ENCODE measurements at places on chromosomes 6 and 20. TPM values are rescaled to one million over a fixed set of nuclear protein-coding genes. Genes with fewer than 3 reads are reported as not detected.

Gene CRIP3
- not detected for total RNA-seq

Gene C6orf118
- total RNA-seq: not detected

Gene AHCY
- 88.3 TPM for total RNA-seq

Gene GGTLC1
- not detected for total RNA-seq
